ENCODE measurements at places on chromosomes 4 and X.

DNA sequence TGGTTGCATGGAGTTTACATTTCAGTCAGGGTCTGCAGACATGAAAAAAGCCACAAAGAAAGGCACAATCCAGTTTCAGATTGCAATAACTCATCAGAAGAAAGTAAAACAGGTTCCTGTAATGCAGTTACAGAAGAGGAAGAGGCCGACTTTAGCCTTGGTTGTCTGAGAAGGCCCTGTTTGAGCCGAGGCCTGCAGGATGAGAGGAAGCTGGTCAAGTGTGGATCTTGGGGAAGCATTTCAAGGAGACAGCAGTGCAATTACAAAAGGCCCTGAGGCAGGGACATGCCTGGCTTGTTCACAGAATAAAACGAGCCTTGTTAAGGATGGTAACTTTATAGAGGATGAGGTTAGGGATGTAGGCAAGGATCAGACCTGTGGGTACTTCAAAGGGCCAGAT lies 62.4 kb downstream of the AFF2 start:
- no peak overlapping the region for H3K27ac ChIP-seq
- no peak for DNase-seq
- no peaks in the 10 kb centered on the region for H3K27me3 ChIP-seq
- H3K4me1 ChIP-seq, result no peaks in the 10 kb centered on the region
- no peak overlapping the region for H3K4me3 ChIP-seq

- H3K4me3 ChIP-seq, result no peak overlapping the region
- no peaks in the 10 kb centered on the region for H3K27me3 ChIP-seq
- H3K27ac ChIP-seq, result no peak overlapping the region
- H3K4me1 ChIP-seq, result peaks cover 14% of the 10 kb centered on the region
- peak; percentile 48 for DNase-seq
These were observed 10.5 kb upstream of the MGST2 start for GRCh38 chr4:139655116-139655515.

- no peaks in the 10 kb centered on the region for H3K4me1 ChIP-seq
- no peaks in the 10 kb centered on the region for H3K27me3 ChIP-seq
These were observed 47.2 kb downstream of the UGT2B11 start for GRCh38 chr4:69167300-69167699.

DNA sequence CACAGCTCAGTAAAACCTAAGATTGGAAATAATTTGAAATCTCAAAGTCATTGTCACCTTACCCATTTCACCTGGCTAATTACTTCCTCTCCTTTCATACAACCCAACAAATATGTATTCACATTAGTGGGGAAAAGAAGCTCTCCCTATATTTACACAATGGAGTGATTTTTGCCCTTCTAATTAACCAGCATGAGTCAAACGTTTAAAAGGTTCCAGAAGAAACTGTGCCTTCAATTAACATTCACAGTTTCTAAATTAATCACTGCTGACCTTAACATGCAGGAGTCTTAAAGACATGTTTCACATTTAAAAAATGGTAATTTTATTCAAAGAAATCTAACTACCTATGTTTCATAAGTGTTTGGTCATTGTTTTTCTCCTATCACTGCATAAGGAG lies 254.6 kb downstream of the CBLL2 start:
- no peak for DNase-seq
- H3K27ac ChIP-seq, result peak overlapping the region; percentile 90
- peaks cover 19% of the 10 kb centered on the region for H3K4me1 ChIP-seq
- H3K4me3 ChIP-seq, result no peak overlapping the region
